NCI-H2171 (cell line): ENCODE measurements at places on chromosomes 3 and 15.

DNA sequence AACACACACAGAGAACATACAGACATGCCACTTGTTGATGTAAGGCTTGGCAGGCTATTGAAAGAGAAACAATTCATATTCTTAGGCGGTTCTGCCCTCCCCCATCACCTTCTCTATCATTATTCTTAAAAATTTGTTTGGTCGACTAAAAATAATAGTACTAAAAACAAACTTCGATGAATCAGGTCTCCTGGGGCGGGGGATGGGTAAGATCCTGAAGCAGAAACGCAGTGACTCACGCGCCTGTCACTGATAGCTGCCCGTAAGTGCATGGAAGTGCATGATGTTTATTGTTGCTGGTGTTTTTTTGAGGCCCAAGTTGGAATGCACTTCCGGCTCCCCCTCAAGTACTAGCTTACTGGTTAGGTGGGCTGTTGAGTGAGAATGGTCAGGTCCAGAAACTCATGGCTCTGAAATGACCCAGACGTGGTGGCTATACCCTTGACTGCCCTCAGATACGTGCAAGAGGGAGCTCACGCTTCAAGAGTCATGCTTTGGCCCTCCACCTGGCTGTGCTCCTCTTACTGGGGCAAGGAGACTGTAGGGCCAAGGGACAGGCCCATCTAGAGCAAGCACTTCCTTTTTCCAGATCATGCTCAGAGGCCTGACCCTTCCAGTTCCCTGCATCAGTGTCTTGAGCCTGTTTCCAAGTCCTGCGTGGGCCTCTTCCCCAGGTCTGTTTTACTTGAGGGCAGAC is 10.9 kb downstream of the SMAD3 start:
- no peak for DNase-seq

- DNase-seq, result no peak
Measured at GRCh38 chr3:185188816-185189215, 36.0 kb upstream of the C3orf70 start.

GRCh38 chr3:19596408-19596807 is 337.6 kb downstream of the EFHB start:
- no peak for DNase-seq

- no peak for DNase-seq
Measured at GRCh38 chr15:74336061-74337005, 31.1 kb downstream of the CYP11A1 start.

GRCh38 chr3:14405360-14406238 is 3.2 kb downstream of the SLC6A6 start:
- no peak for DNase-seq

DNA sequence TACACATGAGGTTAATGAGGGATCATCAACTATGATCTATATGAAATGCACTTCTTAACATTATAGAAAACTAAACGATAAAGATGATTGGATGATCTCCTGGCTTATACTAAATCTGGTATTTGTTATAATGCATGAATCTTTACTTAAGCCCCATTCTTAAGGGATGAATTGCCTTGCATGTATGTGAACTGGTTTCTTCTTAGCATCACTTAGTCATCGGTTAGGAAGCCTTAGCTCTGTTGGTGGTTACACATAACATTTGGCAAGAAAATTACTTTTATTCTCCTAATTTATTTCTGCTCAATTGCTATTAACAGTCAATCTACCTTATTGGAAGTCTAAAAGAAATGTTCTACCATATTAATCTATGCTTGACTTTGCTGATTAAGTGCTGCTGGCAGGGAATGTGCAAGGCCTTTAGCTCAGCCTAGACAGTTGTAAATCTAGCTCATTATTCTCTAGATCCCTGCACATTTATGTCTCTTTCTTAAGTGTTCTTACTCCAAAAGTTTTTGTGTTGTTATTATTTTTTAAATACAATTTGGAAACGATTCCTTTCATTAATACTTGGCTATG is 356.0 kb downstream of the ZPLD1 start:
- DNase-seq, result no peak

DNA sequence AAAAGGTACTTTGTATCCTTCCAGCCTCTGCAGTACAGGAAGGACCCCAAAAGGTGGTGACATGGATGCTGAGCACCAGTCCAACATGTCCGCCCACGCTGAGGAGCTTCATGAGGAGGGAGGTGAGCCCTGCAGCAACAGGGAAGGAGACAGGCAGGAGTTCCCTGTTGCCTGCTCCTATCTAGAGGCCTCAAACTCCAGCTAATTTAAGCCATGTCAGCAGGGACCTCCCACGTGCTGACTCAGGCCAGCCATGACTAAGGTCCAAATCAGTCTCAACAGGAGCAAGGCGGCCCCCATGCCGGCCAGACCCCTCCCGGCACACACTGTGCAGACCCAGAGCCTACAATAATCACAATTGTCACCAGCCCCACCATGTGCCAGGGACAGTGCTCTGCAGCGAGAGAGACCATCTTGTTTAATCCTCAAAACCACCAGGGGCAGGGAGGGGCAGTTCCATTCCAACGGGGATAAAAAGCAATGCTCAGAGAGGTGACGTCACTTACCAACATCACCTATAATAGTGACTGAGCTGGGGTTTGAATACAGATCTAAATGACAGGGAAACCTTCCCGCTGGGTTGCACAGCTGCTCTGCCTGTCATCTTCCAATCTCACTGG is 54.5 kb upstream of the GATA2 start:
- DNase-seq, result no peak

DNA sequence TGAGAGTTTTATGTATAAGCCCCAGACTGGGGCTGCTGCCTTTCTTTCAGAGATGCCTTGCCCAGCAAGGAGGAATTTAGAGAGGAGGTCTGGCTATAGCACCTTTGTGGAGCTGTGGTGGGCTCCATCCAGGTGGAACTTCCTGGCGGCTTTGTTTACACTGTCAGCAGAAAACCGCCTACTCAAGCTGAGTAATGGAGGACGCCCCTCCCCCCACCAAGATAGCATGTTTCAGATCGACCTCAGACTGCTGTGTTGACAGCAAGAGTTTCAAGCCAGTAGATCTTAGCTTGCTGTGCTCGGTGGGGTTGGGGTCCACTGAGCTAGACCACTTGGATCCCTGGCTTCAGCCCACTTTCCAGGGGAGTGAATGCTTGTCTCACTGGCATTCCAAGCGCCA is 155.6 kb downstream of the STXBP5L start:
- no peak for DNase-seq

GRCh38 chr15:51830276-51830806 is 888 bp downstream of the TMOD3 start:
- DNase-seq, result no peak

- no peak for DNase-seq
Measured at GRCh38 chr15:80179025-80179759, 26.4 kb downstream of the FAH start.

GRCh38 chr15:87954793-87955192 is 301.7 kb downstream of the NTRK3 start:
- DNase-seq, result no peak

DNA sequence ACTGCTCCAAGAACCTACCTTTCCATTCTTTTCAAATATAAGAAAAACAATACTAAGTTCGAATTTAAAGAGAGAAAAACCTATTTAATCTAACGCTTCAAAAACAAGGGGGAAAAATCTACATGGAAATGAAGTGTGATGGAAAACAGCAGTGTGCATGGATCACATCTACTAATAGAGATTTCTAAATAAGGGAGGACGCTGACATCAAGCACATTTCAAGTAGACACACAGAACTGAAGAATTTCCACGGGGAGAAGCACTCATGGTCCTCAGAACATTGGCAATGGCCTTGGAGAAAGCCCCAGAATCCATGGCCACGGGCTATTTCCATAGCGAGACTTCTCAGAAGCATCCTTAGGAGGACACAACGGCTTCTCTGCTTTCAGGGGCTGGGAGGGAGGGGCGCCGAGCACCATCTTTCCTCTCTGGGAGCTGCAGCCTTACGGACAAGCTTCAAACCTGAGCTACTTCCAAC is 1.0 kb downstream of the TASOR start:
- no peak for DNase-seq

GRCh38 chr3:119388577-119388976 is 74.8 kb downstream of the TMEM39A start:
- DNase-seq, result no peak

- DNase-seq, result no peak
Measured at GRCh38 chr3:6180171-6180570, 680.7 kb upstream of the GRM7 start.

GRCh38 chr3:157441102-157441624 is 4.5 kb downstream of the PTX3 start:
- no peak for DNase-seq

DNA sequence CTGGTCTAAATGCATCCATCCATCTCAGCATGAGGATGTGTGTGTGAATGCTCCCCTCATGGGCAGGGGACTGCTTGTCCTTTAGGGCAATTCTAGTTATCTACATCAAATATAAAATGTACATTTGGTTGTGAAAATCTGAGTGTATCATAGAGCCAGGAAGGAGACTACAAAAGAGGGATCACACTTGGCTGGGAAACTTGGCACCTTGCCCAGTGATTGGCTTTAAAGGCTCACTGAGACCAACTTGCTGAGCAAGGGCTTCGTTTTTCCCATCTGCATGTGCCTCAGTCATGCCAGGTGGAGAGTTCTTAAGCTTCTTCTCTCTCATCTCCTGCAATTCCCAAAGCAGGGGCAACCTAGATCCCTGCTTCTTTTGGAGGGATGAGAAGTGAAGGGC is 5.2 kb downstream of the CAPN3 start:
- DNase-seq, result peak; percentile 55

DNA sequence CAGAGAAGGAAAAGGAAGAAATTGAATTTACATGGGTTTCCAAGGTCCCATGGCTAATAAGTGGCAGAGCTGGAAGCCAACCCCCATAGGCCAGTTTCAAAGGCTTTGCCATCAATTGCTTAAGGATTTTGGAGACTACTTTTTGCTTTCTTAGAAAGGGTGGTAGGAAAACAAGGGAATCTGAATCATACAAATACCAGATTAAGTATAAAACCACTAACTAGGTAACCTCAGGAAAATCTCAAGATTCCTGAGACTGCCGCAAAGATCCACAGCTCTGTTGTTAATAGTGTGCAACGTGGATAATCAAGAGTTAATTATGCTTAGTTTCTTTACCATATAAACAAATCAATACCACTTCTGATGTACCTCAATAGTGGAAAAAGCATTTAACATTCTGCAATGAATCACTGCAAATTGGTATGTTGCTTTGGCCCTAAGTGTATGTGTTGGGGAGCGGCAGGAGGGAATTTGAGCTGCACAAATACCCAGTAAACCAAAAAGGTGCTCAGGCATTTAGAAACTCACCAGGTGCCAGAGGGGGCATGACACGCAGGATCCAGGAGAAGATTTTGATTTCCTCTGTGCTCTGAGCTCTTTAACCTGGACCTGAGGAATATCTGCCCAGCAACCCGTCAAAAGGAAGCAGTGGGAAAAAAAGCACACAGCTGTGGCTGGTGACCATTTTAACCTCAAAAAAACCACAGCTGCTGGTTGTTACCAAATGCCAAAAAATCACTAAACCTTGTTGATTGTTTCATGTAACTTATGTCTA is 22.0 kb downstream of the AADAC start:
- DNase-seq, result no peak

GRCh38 chr3:159779883-159780282 is 208.8 kb upstream of the IL12A start:
- no peak for DNase-seq

DNA sequence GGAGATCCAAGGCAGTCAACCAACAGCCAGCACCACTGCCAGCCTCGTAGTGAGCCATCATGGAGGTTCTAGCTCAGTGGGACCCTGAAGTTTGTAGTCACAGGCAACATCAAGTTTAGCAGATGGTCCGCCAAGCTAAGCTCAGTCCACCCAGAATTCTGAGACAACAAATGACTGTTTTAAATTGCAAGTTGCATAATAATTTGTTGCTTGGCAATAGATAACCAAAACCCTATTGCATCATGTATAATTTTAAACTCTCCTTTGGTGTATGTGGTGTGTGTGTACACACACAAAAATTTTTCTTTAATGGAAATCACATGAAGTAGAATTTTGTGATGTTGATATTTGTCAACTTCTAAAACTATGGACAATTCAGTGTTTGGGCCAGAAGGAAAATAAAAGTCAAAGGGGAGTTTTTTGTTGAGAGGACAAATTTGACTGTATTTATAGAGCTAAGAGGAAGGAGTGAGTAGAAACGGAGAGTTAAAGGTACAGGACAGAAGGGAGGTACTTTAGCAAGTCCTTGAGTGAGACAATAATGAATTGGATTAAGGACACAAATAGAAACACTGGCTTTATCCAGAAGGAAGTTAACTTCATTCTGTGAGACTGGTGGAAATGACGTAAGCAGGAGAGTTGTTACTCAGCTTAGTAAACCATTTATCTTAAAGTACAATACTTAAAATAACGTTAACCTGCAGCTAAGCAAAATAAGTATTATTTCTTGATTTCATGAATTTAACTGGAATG is 83.6 kb downstream of the NCEH1 start:
- DNase-seq, result no peak

- no peak for DNase-seq
Measured at GRCh38 chr3:68515237-68515636, 417.1 kb downstream of the TAFA4 start.

DNA sequence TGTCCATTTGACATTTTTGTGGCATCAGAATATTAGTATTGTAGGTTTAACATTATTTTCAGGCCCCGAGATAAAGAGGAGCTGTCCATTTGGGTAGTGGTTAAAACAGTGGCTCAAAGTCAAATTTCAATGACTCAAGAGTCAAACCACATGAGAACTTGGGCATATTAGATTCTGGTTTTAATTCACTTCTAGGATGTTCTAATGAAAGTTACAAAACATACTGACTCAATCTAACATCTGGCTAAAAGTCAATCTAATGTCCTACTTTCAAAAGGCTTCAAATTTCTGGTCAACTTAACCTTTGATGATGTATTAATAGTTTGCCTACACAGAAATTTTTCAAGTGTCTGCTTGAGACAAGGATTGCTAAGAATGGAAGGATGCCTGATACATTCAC is 112.4 kb downstream of the ABI3BP start:
- no peak for DNase-seq

- DNase-seq, result no peak
Measured at GRCh38 chr3:98972720-98973119, 71.2 kb upstream of the DCBLD2 start.

DNA sequence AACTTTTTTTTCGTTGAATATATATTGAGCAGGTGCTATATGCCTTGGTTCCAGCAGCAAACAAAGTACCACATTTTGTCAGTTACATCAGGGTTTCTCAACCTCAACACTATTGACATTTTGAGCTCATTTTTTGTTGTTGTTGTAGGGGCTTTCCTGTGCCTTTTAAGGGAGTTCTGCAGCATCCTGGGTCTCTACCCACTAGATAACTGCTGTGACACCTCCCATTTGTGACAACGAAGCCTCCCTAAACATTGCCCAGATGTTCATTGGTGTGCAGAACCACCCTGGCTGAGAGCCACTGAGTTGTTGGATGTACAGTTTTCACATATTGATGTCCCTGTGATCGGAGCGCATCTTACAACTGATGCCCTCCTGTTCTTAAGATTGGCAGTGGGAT is 382.6 kb downstream of the PTPRG start:
- no peak for DNase-seq
